ENCODE measurements at places on chromosomes 2 and 18.

- DNase-seq, result no peak
Observed at GRCh38 chr2:163934131-163934530, 198.3 kb upstream of the FIGN start.

DNA sequence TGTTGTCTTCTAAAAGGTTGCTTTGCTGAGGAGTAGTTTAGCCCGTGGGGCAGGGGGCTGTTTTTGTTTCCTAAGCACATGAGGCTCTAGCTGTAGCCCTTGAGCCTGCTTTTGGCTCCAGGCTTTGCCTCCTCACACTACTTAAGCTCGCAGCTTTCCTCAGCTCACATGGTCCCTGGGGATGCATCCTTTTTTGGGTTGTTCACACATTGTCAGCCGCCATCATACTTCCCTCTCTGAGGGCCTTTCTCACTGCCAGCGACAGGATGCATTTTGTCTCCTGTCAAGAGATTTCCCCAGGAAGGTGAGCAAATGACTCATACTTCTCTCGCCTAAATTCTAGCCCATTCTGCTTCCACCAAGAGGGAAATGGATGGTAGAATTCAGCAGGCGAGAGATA, 279.5 kb upstream of the PKDCC start:
- no peak for DNase-seq

GRCh38 chr2:208392300-208392699, 14.3 kb upstream of the PTH2R start:
- DNase-seq, result no peak

DNA sequence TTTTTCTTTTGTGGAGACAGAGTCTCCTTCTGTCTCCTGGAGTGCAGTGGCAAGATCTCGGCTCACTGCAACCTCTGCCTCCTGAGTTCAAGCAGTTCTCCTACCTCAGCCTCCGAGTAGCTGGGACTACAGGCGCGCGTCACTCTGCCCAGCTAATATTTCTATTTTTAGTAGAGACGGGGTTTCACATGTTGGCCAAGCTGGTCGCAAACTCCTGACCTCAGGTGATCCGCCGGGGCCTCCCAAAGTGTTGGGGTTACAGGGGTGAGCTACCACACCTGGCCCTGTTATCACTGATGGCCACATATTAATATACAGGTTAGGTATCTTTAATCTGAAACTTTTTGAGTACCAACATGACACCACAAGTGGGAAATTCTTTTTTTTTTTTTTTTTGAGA, 3.4 kb downstream of the MRPL35 start:
- no peak for DNase-seq

DNA sequence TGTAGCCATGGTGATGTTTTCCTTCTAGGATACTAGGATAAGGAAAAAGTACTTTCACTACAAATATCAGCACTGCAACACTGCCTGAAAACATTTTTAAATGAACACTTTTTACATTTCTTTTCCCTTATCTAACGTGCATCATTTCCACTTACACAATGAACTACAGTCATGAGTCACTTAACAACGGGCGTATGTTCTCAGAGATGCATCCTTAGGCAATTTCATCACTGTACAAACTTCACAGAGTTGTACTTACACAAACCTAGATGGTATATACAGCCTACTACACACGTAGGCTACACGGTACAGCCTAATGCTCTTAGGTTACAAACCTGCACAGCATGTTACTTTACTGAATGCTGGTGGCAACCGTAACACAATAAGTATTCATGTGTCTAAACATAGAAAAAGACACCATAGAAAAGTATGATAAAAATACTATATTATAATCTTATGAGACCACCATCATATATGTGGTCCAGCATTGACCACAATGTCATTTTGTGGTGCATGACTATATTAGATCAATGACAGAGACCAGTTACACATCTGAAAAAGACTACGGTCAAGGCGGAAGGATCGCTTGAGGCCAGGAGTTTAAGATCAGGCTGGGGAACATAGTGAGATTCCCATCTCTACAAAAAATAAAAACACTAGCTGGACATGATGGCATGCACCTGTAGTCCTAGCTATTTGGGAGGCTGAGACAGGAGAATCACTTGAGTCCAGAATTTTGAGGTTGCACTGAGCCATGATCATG, 39.8 kb downstream of the WDR33 start:
- DNase-seq, result peak; percentile 90

DNA sequence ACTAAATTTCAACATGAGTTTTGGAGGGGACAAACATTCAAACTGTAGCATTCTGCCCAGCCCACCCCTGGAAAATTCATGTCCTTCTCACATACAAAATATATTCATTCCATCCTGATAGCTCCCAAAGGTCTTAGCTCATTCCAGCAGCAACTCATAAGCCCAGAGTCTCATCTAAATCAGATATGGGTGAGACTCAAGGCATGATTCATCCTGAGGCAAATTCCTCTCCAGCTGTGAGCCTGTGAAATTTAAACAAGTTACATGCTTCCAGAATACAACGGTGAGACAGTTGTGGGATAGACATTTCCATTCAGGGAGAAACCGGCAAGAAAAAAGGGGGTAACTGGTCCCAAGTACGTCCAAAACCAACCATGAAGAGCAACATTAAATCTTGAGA, 43.5 kb upstream of the FAHD2A start:
- DNase-seq, result peak; percentile 76

DNA sequence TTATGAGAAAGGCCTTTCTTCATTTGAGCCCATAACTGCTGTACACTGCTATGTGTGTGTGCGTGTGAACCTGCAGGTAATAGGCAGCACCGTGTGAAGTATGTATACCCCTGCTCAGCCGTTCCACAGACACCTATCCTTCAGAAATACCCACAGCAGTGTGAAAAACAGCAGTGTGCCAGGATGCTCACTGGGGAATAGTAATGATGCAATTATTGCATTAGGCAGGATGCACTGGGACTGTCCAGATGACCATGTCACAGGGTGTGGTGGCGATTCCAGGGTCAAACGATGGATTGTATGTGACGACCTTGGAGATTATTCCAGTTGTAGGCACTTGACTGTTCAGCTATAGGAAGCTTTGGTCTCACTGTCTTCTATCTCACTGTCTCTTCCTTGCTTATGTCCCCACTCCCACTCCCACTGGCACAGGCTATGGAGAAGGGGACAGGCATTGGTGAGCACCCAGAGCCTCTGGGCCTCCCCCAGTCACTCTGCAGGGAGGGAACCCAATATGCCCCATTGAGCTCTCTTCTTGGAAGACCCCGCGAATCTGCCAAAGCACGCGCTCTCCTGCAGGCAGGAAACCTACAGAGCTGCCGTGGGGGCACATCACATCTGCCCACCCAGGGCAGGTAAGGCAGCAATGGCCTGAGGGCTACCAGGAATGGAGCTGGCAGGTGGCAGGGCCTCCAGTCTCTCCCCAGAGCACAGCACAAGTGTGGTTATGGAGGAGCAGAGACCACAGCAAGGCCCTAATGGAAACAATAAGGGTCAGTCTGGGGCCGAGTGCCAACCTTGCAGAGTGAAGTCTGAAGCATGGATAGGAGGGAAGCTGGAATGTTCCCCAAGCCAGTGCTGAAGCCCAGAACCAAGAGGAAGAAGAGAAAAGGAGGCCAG, 518.9 kb upstream of the RAB6C start:
- DNase-seq, result no peak

- DNase-seq, result no peak
Observed at GRCh38 chr2:85435981-85436835, 17.7 kb downstream of the SH2D6 start.

GRCh38 chr18:54296062-54296461, 26.7 kb downstream of the POLI start:
- peak; percentile 51 for DNase-seq
